ENCODE measurements at places on chromosomes 16 and 17.

DNA sequence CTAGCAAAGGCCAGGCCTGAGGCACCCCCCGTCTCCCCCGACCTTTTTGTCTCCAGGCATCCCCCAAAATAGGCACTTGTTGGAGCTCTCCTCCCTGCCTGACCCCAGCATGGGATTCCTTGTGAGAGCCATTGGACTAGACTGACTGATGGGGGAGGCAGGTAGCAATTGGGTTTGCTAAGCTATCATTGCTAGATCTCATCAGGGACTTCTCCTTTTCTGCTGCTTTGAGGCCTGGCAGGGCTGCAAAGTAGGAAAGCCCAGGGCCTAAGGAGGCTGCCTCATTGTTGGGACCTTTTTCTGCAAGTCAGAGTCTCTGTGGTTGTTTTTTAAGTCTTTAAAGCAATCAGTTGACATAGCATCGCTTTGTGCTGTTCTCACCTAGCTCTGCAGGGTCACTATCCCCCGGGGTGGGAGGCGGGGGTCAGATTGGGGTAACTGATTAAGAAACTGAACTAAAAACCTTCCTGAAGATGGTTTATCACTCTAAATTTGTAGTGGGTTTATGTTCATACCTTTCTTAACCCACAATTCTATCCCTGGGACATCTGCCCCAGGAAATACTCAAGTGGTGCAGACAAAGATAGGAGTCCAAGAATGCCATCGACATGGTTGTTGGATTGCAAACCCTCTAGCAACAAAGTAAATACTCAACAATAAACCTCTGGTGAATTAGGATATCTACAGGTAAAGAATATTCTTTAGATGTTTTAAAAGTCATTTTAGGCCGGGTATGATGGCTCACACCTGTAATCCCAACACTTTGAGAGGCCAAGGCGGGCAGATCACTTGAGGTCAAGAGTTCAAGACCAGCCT is 28.0 kb downstream of the LLGL2 start:
- DNase-seq, result no peak

GRCh38 chr16:57151369-57151768 is 34.5 kb downstream of the PSME3IP1 start:
- DNase-seq, result no peak

DNA sequence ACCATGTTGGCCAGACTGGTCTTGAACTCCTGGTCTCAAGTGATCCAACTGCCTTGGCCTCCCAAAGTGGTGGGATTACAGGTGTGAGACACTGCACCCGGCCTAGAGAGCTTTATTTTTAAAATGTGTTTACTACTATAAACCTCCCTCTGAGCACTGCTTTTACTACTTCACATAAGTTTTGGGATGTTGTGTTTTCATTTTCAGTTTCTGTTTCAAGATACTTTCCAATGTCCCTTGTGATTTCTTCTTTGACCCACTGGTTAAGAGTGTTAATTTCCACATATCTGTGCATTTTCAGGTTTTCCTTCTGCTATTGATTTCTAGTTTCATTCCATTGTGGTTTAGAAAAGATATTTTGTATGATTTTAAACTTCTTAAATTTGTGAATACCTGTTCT is 74.4 kb downstream of the NETO2 start:
- DNase-seq, result no peak

- DNase-seq, result no peak
Measured at GRCh38 chr16:87017371-87018012, 299.7 kb downstream of the C16orf95 start.

All from colonic mucosa (tissue), 4 donors.